ENCODE measurements at places on chromosomes 4 and X.
A peak's percentile ranks its signal among the peaks of the same experiment; 100 is the strongest.

DNA sequence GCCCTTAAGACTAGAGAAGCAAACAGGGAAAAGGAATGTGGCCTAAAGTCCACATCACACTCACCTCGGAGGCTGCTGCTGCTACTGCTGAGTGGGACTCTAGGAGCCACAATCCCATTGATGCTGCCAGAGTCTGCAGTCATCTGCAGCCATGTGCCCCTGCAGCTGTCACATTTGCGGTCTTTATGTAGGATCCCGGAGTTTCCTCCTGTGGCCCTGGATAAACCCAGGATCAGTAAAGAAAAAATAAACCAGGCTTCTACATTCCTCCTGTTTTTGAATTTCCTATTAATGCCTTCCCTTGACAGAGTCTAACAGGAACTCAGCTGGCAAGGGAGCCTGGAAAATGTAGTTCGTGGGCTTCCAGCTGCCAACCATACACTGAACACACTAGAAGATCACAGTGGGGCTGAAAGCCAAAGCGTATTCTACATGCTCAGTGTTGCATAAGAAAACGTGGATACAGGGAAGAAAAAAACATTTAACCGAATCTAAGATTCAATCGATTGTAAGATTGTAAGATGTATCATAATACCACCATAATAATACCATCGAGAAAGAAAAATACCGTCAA lies 10.3 kb upstream of the PHEX start:
- DNase-seq, result no peak

DNA sequence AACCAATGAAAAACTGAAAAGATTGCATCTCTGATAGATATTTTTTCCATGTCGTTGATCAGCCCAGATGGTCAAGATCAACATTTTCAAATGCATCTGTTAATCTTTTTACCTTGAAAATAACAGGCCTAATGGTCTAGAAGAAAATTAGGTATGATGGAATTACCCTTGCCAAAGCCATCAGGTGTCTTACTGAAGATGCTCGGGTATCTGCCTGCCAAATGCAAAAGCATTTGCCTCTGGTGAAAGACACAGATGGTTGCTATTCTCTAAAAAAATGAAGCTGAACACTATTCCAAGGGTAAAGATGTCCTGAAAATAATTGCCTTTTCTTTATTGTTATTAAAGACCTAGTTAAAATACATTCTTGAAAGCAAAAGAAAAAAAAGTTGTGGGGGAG lies 126.0 kb downstream of the FNIP2 start:
- DNase-seq, result no peak

- DNase-seq, result peak; percentile 13
Measured at GRCh38 chr4:101020956-101021355, 326.4 kb downstream of the PPP3CA start.

- DNase-seq, result peak; percentile 70
Measured at GRCh38 chrX:104113222-104113965, 1.1 kb downstream of the ZCCHC18 start.

DNA sequence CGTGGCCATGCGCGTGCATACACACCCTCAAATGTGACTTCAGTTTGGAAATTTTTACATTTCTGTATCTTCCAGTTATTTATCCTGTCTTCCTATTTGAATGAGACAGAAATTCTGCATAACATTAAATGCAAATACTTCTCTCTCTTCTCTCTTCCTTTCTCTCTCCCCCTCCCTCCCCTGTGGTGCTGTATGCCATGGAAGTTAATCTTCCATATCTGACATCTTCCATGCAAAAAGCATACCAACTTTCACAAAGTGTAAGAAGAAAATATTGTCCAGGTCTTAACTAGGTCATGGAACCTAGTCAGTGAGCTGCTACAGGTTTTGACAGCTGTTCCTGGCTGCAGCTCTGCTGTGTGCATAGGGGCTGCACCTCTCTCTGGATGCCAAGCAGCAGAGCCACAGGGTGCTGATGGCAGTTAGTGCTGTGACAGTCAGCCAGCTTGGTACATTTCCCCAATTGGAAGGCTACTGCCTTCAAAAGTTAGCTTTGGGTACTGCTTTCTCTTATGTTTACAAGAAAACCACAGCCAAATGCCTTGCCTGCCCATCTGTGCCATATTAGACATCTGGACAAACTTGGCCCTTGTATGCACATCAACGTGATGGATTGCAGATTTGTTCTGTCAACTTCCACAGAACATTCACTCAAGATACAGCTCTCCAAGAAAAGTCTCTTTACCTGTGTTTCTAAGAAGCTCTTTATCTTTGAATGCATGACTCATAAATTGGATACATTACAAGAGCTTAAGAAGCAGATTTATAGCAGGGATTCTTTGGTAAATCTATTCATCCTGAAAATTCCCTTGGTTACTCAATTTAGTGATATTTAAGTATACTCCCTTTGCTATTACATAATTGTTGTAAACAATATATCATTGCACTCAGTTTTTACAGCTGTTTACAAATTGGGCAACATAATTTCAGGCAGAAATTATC lies 623.8 kb downstream of the EPHA5 start:
- DNase-seq, result no peak

- DNase-seq, result no peak
Measured at GRCh38 chr4:72186714-72187113, 154.9 kb downstream of the NPFFR2 start.

DNA sequence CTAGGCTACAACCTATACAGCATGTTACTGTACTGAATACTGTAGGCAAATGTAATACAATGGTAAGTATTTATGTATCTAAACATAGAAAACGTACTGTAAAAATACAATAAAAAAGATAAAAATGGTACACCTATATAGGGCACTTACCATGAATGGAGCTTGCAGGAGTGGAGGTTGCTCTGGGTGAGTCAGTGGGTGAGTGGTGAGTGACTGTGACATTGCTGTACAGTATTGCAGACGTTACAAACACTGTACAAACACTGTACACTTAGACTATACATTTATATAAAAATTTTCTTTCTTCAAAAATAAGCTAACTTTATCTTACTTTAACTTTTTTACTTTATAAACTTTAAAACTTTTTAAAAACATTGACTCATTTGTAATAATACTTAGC lies 190.3 kb upstream of the NR3C2 start:
- DNase-seq, result no peak

- no peak for DNase-seq
Measured at GRCh38 chr4:124579896-124580295, 132.6 kb downstream of the ANKRD50 start.

DNA sequence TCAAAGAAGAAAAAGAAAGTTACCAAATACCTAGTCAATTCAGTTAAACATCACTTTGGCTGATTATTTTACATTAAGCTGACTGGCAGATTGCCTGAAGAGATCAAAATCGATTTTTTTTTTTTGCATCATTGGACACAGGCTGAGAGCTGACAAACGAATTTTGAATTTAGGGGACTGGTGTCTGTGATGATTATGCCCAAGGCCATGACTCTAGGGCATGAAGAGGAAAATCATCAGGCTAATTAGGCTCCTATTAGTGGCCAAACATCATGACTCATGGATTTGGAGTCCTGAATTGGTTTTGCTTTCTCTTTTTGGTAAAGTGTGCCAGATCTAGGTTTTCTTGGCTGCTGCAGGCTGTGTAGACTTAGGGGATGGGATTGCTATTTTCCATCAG lies 829.3 kb upstream of the LCORL start:
- no peak for DNase-seq

GRCh38 chr4:48008021-48008596 lies 8.4 kb downstream of the CNGA1 start:
- no peak for DNase-seq

DNA sequence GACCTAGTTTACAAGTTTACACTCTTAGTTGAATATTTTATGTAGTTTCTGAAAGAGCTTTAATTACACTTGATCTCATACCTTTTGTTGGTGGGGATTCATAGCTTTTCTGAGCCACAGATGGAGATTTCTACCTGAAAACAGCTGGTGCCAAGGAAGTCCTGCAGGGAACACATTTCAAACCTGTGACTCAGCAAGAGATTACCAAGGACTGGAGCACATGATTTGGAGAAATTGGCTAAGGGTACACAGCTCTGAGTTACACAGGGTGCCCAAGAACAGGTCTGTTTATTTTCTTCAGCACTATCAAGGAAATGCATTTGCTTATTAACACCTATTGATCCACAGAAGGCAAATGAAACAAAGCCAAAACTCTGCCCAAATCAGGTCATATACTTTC lies 691.5 kb downstream of the KCTD8 start:
- no peak for DNase-seq

DNA sequence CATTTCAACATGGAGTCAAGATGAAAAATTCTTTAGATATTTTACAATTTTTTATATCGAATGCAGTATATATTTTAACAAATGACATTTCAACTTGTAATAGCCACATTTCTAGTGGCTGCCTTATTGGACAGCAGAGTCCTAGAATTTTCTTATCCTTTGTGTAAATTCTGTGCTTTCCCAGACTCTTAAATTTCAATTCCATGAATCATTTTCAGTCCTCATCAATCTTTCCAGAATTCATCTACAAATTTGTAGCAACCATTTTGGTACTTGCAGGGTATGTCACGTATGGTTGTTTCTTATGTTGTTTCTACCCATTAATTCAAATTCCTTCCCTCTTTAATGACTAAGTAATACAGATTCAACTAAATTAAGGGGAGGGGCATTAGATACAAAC lies 2.7 kb downstream of the PAICS start:
- no peak for DNase-seq

GRCh38 chr4:155948541-155948940 lies 5.1 kb downstream of the CTSO start:
- DNase-seq, result no peak

DNA sequence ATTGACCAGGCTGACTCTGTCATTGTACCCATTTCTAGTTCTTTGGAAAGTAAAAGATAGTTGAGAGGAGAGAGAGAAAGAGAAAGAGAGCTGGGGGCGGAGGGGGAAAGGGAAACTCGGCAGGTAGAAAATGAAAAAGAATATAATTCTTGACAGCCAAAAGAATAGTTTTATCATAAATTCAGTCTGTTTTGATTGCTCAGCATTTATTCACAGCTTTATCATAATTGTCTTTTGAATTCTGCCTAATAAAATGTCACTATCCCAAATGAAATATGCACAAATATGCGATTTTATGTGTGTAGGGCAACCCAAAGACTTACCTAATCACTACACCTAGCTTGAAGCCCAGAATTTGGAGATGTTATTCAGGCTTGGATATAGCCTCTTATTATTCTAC lies 1024.0 kb upstream of the PABPC4L start:
- no peak for DNase-seq
